ENCODE measurements at places on chromosomes 5 and 9.

DNA sequence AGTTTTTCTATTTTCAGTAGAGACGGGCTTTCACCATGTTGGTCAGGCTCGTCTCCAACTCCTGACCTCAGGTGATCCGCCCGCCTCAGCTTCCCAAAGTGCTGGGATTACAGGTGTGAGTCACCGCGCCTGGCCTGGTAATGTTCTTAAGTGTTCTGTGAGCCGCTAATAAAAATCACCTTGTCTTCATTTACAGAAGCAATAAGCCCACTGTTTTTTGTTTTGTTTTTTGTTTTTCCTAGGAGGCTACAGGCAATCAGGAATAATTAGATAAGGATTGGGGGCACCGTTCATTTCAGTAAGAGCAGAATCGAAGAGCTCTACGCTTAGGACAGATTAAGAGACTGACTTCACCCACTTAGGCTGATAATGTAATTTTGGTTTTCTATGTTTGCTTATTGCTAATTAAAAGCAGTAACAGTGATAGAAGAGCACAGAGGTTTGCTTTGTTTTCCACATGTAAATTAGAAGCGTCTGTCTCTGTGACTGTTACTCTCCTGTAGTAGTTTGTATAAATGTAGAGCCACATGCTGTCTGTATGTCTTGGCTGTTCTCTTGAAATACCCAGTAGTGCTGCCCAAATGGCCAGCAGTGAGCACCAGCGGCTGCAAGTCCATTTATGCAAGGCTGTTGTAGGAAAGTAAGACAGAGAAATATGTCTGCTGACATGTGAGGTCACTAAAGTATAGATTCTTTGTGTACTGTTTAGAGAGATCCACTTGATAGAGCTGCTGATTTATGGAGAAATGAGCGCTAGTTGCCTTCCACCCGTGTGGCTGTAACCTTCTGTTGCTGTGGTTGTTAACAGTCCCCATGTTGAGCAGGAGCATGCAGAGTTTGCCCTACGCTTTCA, 30.5 kb downstream of the TRIO start:
- no peak for DNase-seq

DNA sequence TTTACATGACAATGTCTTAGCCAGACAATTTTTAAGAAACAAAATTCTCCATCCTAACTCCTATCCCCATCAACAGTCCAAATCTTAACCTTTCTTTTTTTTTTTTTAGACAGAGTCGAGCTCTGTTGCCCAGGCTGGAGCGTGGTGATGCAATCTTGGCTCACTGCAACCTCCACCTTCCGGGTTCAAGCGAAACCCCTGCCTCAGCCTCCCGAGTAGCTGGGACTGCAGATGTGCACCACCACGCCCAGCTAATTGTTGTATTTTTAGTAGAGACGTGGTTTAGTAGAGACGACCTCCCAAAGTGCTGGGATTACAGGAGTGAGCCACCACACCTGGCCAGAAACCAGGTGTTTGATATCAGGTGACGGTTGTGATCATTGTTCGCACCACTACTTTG, 10.2 kb downstream of the ABL1 start:
- no peak for DNase-seq

DNA sequence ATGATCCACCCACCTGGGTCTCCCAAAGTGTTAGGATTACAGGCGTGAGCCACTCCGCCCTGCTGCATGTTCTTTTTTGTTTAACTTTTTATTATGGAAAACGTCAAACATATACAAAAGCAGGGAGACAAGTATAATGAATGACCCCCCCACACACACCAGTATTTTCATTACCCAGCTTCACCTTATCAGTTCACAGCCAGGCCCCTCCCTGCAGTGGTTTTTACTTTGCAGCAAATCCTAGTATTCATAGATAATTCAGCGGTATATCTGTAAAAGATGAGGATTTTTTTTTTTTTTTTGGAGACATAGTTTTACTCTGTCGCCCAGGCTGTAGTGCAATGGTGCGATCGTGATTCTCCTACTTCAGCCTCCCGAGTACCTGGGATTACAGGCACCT, 2.3 kb downstream of the POMT1 start:
- no peak for DNase-seq

DNA sequence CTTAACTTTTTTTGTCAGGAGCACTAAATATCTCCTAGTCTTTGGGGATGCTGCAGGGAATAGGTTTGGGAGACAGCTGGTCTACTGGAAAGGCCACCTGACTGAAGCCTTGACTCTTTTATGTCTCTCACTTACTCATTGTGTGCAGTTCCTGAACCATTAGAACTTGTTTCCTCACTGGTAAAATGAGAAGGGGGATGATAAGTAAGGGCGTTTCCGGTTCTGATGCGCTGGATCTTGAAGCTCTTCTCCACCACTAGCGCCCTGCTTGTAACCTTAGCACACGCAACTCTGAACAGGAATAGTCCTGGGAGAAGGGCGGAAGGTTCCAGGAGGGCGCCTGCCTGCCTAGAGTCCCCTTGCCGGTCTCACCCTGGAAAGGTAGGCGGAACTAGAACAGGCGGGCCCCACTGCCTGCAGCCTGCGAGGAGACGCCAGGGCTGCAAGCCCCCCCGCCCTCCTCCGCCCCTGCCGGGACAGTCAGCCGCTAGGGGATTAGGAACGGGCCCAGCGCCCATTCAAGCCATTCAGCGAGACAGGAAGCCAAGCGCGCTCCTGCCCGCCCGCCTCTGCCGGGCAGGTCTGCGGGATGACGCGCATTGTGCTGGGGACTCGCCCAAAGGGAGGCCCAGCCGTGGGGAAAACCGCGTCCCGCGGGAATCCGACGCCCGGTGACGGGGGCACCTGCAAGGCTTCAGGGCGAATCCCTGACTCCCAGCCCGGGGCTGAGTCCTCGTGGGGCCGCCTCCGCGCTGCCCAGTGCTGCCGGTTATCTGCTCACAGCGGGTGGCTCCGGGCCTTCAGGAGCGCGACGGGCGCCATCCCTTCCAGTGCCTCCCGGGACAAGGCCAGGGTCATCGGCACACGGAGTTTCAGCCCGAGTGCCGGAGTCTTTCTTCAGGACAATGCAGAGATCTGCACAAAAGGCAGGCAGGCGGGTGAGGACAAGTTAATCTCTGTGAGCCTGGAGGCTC, 44.0 kb upstream of the XPA start:
- no peak for DNase-seq

DNA sequence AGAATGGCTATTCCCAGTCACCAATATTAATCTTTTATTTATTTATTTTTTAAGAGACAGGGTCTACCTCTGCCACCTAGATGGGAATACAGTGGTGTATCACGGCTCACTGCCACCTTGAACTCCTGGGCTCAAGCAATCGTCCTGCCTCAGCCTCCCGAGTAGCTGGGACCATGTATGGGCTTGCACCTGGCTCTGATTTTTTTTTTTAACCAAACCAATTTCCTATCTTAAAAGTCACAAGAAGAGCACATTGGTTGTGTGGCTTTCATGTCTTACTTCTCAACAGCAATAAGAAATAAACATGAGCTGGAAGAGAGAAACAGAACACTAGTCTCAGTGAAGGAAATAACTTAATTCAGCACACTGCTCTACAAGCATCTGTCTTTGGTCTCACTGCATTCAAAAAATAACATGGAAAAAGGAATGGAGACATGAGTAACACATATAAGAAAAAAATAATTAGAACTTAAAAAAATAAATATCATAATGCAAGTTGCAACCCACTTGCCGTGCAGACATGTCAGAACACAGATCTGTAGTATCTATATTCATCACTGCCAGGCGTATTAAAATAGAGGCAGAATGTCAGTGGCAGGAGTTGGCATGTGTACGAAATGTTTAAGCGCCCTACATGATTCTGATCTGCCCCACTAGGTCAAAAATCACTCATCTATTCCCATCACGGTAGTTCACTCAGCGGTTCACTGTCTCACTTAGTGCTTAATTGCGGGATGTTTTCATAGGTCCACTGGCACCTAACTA, 66.4 kb downstream of the EFNA5 start:
- no peak for DNase-seq

DNA sequence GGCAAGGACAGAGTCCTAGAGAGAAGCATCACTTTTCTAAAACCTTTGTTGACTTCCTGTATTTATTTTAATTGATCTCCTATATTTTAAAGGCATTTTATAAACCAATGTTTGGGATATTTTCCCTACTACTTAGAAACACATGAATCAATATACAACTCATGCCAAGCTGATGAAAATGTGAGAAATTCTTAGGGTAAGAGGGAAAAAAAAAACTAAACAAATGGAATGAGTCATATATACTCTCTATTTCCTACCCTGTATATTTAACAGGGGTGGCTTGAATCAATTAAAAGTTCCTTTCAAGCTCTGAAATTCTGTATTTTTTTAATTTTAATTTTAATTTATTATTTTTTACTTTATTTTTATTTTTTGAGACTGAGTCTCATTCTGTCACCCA, 19.6 kb downstream of the BAAT start:
- no peak for DNase-seq

- no peak for DNase-seq
Observed at GRCh38 chr5:143056339-143056704, 286.1 kb downstream of the ARHGAP26 start.

- DNase-seq: peak; percentile 95
Observed at GRCh38 chr9:110050925-110051355, 157.0 kb downstream of the C9orf152 start.

DNA sequence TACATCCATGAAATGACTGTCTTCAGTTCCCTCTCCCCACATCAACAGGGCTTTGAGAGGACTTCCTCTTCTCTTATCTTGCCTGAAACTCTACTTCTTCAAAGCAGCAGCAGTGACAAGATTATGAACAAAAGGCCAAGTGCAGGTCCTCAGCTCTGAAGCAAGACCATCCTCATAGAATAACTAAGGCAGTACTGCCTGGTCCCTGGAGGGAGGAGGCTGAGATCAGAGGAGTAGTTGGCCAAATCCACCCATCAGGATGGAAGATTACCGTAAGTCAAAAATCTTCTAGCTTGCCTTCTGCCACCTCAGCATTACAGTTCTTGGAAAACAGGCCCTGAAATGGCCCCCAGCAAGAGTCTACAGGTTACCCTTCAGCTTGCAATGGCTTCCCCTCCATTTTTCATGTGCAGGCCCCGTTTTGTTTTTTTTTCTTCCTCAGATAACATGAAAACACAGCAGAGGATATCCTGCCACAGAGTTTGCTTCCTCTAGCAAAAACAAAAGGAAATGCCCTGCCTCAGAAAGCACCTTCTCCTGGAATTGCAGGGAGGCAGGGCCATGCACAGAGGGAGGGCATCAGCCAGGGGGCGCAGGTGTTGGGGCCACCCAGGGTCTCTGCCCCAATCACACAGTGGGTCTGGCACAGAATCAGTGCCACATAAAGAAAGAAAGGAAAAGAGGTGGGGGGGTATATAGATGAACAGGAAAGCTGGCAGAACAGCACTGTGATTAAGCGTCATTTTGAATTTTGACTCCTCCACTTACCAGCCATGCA, 40.0 kb downstream of the KLHL3 start:
- no peak for DNase-seq

DNA sequence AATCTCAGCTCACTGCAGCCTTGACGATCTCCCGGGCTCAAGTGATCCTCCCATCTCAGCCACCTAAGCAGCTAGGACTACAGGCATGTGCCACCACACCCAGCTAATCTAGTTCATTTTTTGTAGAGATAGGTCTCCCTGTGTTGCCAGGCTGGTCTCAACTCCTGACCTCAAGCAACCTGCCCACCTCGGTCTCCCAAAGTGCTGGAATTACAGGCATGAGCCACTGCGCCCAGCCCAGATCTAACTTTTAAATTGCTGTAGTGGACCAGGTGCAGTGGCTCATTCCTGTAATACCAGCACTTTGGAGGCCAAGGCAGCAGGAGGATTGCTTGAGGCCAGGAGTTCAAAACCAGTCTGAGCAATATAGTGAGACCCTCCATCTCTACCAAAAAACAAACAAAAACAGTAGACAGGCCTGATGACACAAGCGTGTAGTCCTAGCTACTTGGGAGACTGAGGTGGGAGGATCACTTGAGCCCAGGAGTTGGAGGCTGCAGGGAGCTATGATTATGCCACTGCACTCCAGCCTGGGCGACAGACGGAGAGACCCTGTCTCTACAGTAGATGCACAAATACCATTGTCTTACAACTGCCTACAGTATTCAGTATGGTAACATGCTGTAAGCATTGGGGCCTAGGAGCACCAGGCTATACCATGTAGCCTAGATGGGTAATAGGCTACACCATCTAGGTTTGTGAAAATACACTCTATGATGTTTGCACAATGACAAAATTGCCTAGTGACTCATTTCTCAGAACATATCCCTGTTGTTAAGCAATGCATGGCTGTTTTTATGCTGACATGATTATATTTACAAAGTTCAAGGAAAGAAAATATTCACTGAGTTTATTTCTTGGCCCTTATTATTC, 1.5 kb upstream of the SIT1 start:
- no peak for DNase-seq

GRCh38 chr5:29878599-29878998, 1314.9 kb upstream of the CDH6 start:
- DNase-seq: no peak

- no peak for DNase-seq
Observed at GRCh38 chr9:69070201-69070600, 34.6 kb downstream of the FXN start.

- no peak for DNase-seq
Observed at GRCh38 chr5:99955006-99955405, 580.2 kb upstream of the FAM174A start.

DNA sequence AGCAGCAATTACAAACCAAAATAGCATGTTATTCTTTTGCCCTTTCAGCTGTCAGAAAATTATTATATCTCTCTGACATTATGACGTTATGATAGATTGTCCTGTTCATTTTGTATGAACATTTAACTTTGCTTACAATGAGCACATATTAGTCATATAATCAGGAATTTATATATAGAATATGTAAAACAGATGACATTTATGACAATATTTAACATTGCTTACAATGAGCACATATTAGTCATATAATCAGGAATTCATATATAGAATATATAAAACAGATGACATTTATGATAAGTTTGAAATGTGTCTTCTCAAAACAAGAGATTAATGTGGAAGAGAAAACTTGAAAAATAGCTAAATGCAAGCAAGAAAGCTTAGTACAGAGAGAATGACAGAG, 1180.2 kb downstream of the CDH12 start:
- no peak for DNase-seq

- DNase-seq: no peak
Observed at GRCh38 chr5:176413255-176413565, 3.1 kb downstream of the CLTB start.

DNA sequence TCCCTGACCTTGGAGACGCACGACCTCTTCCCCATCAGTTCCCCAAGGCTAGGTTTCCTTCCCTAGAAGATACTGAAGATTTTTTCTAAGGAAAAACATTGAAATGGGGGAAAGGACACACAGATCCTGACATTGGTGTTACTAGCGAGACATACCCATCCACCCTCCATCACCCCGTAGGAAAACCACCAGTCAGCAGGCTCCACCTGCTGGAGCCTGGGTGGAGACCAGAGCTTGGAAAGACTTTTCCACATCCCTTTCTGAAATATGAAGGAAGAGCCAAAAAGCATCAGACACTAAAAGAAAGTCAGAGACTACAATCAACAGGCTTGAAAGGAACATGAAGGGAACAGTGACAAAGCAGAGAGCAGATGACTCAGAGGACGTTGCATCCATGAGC, 638.0 kb downstream of the IRX1 start:
- DNase-seq: no peak
